Motor neuron (in vitro differentiated cells): ENCODE measurements at places on chromosomes 1 and 21. TPM values are rescaled to one million over a fixed set of nuclear protein-coding genes. Genes with fewer than 3 reads are reported as not detected.
A peak's percentile ranks its signal among the peaks of the same experiment; 100 is the strongest.

DNA sequence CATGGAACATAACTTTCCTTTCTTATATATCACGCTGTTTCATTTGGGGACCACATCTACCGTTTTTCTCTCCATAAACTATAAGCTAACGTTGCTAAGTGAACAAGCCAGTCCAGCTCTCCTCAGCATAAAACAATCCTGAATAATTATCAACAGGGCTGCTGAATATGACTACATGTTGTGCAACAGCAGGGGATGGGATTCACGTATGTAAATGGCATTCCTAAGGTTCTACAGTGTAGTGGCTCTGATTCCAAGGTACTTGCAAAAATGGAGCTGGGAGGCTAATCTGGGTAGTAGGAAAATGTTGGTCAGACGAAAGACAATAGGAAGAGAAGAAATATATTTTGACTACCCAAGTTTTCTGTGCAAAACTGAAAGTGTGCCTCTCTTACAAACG, 262.8 kb downstream of the RWDD3 start:
- no peak for ATAC-seq

- ATAC-seq: no peak
These were observed 2.2 kb downstream of the PAQR6 start for GRCh38 chr1:156245451-156246232.

GRCh38 chr1:12290828-12291227, 61.0 kb downstream of the VPS13D start:
- no peak for ATAC-seq

- no peak for ATAC-seq
These were observed 45.5 kb downstream of the RABGAP1L start for GRCh38 chr1:174204697-174205308.

DNA sequence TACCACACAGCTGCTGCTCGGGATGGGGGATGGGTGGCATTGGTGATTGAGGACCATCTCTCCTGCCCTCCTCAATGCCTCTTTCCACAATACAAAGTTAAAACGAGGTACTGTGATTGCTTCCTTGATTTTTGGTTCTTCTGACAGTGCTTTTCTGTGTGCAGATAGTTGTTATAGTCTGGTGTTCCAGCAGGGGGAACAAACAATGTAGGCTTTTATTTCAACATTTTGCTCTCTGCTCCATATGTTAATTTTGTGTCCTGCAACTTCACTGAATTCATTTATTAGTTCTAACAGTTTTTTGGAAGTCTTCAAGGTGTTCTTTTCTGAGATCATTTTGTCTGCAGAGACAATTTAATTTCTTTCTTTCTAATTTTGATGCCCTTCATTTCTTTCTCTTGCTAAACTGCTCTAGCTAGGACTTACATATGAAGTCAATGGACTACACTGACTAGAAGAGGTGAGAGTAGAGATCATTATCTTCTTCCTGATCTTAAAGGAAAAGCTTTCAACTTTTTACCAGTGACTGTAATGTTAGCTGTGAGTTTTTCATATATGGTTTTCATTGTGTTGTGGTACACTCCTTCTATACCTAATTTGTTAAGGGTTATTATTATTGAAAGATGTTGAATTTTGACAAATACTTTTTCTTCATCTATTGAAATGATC, 45.4 kb downstream of the TNFSF18 start:
- no peak for ATAC-seq

GRCh38 chr1:66752671-66753371, 562 bp downstream of the DYNLT5 start:
- ATAC-seq: no peak

DNA sequence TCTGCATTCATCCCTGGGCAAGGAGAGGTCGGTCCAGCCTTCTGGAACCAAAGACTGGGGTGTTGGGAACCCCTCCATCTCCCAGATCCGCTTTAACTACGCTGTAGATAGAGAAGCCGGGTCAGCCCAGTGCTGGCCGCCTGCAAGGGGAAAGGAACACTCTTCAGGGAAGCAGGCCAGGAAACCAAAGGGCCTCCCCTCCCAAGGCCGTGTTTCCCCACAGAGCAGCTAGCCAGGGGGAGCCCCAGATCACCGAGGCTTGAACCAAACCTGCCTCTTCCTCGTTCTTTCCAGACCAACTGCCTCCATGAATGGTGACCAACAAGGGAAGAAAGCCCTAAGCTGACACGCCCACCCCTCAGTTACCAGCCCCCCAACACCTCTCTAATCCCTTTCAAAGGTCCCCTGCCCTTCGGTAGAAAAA, 1.2 kb upstream of the CHD5 start:
- ATAC-seq: peak; percentile 9

GRCh38 chr1:13708380-13708982, 8.5 kb downstream of the PRDM2 start:
- no peak for ATAC-seq

- ATAC-seq: no peak
These were observed 35.0 kb upstream of the FAM89A start for GRCh38 chr1:231075020-231075419.

DNA sequence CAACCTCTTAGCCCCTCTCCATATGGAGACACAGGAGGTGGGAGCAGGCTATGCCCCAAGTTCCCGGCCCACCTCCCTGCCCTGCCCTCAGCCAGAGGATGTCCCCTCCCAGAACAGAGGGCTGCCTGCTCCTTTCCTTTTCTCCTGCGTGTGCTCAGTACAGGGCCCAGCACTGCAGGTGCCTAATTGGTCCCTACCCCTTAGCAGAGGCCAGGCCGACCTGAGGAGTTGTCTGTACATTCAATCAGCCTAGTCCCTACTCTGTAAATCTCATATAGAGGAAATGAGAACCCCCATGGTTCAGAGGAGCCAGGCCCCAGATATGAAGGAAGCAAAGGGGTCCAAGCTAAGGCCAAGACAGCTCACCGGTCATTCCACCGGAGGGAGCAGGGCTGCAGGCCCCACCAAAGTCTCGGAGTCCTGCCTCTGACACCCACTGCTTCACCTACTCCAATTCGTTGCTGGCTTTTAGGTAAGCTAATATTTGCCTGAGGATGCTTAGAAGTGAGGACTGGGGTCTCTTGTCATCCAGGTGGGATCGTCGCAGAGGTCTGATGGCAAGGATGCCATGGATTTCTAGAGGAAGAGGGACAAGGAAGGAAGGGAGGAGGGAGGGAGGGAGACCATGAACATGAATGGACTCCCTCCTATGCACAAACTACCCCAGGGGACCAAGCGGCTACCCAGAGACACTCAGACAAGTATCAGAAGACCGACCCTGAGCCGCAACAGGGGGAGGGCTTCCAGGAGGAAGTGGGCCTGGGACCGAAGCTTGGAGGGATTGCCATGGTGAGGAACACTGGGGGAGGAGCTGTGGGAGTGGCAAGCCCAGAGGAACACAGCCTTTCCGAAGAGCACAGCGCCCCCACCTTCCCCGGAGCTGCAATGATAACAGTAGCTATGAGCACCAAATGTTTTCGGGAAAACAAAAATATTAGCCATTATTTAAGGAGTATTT, 30.4 kb upstream of the FOXO6 start:
- peak; percentile 30 for ATAC-seq

DNA sequence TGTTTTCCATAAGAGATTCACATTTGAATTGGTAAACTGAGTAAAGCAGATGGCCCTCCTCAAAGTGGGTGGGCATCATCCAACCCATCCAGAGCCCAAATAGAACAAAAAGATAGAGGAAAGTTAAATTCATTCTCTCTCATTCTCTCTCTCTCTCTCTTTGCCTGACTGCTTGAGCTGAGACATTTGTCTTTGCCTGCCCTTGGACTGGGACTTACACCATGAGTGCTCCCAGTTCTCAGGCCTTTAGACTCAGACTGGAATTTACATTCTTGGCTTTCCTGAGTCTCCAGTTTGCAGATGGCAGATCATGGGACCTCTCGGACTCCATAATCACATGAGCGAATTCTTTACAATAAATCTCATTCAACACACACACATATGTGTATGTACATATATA, 69.6 kb downstream of the RGS13 start:
- ATAC-seq: no peak

GRCh38 chr1:153597206-153597605, 15.7 kb downstream of the S100A16 start:
- ATAC-seq: no peak

GRCh38 chr1:15799004-15799867, 8.2 kb downstream of the UQCRHL start:
- ATAC-seq: no peak

DNA sequence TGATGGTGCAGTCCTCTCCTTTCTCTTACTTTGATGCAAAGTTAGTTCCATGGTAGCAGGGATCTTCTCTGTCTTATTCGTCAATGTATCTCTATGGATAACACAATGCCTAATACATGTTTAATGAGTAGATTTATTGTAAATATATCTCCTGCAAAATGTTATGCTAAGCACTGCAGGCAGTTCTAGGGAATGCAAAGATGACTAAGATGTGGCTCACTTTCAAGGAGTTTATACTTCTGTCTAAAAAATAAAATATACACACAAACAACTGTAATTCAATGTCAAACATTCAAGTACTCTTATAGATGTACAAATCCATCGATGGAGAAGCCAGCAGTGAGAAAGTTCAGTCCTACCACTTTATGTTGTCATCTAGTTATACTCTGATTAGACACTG, 194.3 kb downstream of the KCTD3 start:
- no peak for ATAC-seq

DNA sequence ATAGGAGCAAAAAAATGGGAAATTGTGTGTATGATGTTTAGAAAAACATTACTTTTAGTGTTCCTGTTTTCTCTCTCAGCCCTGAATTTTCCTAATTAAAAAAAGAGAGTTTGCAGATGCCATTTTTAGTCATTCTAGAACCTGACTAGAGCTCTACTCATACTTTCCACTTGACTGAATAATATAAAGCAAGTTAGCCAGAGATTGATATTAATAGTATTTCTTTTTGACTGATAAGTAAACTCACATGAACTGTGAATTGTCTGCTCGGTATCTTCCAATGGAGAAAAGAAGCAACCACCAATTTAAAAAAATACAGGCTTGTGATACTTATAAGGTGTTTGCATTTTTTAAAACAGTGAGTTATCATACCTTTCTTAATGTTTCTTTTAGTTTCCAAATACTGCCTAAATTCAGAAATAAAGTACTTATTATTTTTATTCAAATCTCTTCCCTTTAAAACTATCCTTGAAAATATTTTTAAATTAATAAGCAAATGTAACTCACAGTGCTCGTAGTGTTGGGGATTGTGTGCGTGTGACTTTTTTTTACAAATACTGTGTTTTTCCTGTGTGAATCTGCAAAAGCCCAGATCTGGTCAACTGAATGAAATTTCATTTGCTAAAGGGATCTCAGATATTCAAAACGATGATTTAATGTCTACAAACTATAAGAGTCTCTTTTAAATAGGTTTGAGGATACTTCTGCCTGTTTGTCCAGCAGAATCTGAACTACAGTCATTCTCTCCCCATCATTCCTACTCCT, 9.8 kb downstream of the RAP1A start:
- no peak for ATAC-seq

GRCh38 chr1:59498640-59499039, 201.7 kb downstream of the FGGY start:
- ATAC-seq: peak; percentile 55

- ATAC-seq: no peak
These were observed 140.5 kb upstream of the MAP1LC3C start for GRCh38 chr1:242139442-242139841.

DNA sequence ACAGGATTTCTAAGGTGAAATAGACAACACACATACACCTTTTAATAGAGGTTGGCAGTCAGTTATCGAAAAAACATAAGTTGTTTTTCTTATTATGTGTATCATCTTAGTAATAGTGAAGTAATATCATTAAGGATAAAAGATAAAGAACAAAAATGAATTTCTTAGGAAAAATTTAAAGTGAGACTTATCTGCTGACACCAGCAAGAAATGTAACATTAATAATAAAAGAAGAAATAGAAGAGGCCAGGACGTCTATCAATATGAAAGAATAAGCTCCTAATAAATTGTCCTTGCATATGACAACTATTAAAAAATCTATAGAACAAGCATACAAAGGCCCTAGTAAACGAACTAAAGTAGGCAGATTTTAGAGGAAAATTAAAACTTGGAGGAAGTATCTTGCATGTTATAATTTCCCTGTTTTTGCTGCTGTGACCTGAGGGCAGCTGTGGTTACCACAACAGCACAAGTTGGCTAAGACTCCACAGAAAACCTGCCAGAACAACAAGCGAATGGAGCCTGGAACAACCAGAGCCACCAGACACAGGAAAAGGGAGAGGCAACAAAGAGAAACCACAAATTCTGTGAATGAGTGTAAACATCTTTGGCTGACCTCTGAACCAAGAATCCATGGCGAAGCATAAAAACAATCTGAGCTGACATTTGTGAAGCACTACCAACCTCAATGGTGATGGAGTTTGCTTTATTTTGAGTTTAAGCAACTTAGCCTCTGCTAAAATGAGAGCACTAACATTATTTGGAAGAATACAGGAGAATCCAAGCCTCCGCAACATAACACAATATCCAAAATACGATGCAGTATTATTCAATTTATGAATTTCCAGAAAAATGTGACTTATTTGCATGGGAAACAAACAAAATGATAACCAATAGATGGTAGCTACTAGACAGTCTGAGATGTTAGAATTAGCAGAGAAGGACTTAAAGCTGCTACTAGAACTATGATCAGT, 207.5 kb downstream of the KCNT2 start:
- ATAC-seq: peak; percentile 36

GRCh38 chr1:182388392-182389134, 3.0 kb downstream of the GLUL start:
- ATAC-seq: no peak

DNA sequence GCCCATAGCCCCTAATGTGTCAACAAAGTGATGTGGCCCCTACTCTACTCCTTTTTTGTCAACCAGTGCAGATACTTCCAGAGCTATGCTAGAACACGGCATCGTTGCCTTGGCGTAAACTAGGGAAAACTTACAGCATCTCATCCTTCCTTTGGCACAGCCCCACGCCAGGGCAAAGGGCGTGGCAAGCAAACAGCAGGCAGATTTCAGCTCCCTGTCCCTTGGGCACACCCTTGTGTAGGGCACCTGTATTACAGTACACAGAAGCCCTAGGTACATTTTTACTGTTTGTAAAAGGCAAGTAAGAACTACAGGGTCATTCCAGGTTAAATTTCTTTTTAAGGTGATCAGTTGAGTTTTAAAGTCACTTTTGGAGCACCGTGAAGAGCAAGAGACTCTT, 29.3 kb downstream of the PRDX6 start:
- ATAC-seq: no peak

GRCh38 chr1:1349256-1350012, at the start of gene DVL1:
Gene DVL1 (minus strand): TSS chr1:1349418. CDS start chr1:1349065, 353 bp downstream.
- peak; percentile 31 for ATAC-seq

- ATAC-seq: no peak
These were observed 83.5 kb upstream of the VANGL1 start for GRCh38 chr1:115558275-115558674.

GRCh38 chr1:164991763-164992314, 364.7 kb downstream of the LMX1A start:
- no peak for ATAC-seq

GRCh38 chr21:26140164-26140579, 30.4 kb downstream of the APP start:
- peak; percentile 95 for ATAC-seq

Gene SLAMF6
- total RNA-seq: 0.05 TPM in 1 of 2 replicates, not detected in the other

Gene RAB13
- 77.7 and 81.4 TPM in 2 replicates for total RNA-seq

Gene OR2T2
- total RNA-seq: 1.6 and 1.7 TPM in 2 replicates

Gene TEDDM1
- 0.72 and 1.4 TPM in 2 replicates for total RNA-seq

Gene RBM11
- total RNA-seq: 5.8 and 6.8 TPM in 2 replicates

Gene KIF14
- total RNA-seq: 15.7 and 15.9 TPM in 2 replicates
